ENCODE measurements at places on chromosomes 3 and 15.

DNA sequence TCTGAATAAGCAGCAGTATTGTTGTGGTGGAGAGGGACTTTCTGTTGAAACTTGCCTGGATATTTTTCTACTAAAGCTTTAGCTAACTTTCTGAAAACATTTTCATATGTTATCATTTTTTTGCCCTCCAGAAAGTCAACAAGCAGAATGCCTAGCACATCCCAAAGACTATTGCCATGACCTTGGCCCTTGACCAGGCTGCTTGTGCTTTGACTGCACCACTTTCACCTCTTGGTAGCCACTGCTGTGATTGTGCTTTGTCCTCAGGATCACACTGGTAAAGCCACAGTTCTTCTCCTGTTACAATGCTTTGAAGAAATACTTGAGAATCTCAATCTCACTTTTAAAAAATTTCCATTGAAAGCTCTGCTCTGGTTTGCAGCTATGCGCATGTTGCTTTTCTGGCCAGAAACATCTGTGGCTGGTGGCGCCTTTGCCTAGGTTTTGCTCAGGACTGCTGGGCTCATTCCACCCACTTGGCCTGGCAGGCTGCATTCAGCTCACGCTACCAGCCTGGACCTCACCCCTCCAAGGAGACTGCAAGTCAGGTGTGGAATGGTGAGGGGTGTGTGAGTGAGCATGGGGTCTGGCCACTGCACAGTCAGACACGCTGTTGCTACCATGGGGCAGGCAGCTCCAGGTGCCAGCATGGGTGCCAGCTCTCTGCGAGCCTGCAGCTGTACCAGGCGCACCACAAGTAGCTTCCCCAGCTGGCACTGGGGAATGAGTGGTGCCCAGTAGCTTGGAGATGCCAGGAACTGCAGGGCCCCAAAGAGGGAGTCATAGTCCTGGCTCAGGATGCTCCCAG, 89.8 kb upstream of the TNFSF10 start:
- no peak for DNase-seq

DNA sequence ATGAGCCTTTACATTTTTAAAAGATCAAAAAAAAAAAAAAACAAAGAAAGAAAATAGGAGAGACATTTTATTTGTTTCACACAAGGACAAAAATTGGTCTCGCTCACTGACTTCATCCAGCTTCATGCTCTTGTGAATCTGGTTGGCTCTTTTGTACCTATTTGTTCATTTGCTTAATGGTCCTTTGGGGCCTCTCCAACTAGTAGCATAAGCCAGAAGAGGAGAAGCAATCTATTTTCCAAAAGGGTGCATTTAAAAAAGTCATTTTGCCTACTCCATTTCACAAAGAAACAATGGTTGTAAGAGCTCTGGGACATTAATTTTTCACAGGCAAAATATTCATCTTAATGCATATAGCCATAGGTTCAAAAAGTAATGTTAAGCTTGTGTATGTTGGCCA, 168.3 kb upstream of the ADAMTS9 start:
- no peak for DNase-seq

DNA sequence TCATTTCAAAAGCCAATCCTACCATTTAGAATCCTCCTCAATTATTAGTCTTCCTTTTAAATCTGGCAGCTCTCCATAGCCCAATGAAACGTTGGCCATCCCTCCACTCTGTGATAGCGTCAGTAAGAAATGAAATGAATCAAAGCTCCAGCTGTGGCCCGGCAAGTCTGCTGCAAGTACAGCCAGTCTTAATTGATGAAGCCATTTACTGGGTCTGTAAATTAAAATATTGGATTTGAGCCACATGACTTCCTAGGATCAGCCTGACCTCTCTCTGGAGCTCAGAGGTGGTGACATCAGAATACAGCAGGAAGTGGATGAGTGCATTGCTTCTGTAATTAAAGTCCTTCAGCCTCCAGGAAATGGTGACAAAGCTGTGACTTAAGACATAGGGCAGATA, 347.0 kb upstream of the LMCD1 start:
- no peak for DNase-seq

GRCh38 chr3:53120336-53120735, 9.9 kb downstream of the RFT1 start:
- DNase-seq: no peak

DNA sequence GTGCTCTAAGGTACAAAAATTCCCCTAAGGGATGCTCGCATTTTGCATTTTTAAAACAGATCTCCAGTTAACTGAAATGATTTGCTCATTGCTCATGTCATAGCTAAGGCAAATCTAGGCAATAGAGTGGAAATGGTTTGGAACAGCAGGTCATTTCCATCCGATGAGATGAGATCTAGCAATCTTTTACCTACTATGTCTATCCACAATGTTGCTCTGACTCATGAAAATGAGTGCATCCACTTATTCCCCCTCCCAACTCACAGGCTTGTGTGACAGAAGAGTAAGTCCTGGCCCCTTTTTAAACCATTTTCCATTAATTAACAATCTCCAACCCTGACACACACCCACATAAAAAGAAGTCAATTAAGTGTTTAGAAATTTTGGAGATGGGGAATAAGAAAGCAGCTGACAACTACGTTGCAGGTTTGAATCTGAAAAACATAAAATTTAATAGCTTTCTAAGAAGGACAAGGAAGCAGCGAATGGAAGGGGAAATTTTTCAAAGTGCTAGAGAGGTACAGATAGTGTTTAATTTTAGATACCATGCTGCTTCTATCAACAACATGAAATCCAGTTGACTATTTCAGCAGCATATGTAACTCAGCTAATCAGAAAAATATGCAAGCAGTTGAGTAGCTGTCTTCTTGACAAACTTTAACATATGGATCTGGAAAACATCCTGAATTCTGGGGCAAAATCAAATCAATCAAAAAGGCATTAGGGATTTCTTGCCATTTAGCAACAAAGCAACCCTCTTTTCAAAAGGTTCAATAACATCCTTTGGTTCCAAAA, 112.0 kb downstream of the TMCO5A start:
- no peak for DNase-seq

GRCh38 chr3:170622369-170623159, 36.7 kb upstream of the SLC7A14 start:
- DNase-seq: no peak

GRCh38 chr3:158103081-158103886, 2.9 kb downstream of the SHOX2 start:
- no peak for DNase-seq

GRCh38 chr3:148833223-148833622, 5.6 kb downstream of the CPB1 start:
- DNase-seq: no peak

- DNase-seq: no peak
Measured at GRCh38 chr15:67406257-67406861, 114.6 kb upstream of the C15orf61 start.

GRCh38 chr15:95227235-95227634, 995.9 kb downstream of the MCTP2 start:
- DNase-seq: no peak

DNA sequence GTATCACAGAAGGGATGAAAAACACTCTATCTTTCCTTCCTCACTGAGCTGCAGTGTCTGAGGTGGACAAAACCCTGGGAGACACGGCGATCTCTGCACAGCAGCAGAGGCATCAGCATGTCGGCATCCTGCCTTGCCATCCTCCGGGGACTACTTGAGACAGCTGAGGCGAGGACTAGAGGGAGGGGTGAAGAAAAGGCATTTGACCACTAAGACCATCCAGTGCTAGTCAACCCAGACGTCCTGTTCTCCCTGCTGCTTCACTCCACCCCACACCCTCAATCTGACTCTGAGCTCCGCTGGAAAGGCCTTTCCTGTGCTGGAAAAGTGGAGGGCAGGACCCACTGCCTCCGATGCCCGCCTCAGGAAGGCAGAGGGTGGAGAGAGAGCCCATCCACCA, 67.3 kb downstream of the VGLL4 start:
- DNase-seq: no peak

GRCh38 chr3:39407773-39408492, 1.4 kb downstream of the RPSA start:
- DNase-seq: no peak

DNA sequence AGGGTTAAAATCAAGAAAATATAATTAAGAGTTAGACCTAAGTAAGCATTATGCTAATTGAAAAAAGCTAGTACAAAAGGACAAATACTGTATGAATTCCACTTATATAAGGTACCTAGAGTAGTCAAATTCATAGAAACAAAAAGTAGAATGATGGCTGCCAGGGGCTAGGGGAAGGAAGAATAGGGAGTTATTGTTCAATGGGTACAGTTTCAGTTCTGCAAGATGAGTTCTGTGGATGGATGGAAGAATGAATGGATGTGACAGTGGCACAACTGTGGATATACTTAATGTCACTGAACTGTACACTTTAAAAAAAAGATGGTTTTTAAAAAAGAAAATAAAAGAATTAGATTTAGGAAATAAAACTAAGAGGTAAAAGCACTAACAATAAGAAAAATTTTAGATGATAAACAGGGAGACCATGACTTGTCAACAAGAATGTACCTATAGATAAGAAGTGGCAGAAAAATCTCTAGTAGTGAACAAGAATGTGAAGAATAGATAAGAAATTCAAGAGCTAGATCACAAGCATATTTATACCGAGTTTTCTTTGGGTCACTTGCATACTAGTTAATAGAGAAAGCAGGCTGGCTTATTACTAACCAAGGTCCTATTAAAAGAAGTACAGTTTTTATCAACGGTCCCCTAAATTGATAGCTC, 5.5 kb downstream of the IFT80 start:
- DNase-seq: no peak

- DNase-seq: no peak
Measured at GRCh38 chr3:13069495-13069894, 3.7 kb downstream of the IQSEC1 start.

All from activated T-helper 1 cell treated with anti-CD3 and anti-CD28 coated beads, Interleukin-2, amount 50 U/mL, for 16 hours (primary cell).